ENCODE measurements at places on chromosomes 6 and 20.

- DNase-seq = no peak
Measured at GRCh38 chr6:41575598-41575997, 29.4 kb downstream of the FOXP4 start.

GRCh38 chr6:44117397-44118128, 9.7 kb downstream of the MRPL14 start:
- DNase-seq = no peak

GRCh38 chr6:69835414-69836179, 30.8 kb upstream of the COL19A1 start:
- DNase-seq = no peak

- DNase-seq = peak; percentile 33
Measured at GRCh38 chr6:87029711-87030314, 65.1 kb downstream of the CGA start.

DNA sequence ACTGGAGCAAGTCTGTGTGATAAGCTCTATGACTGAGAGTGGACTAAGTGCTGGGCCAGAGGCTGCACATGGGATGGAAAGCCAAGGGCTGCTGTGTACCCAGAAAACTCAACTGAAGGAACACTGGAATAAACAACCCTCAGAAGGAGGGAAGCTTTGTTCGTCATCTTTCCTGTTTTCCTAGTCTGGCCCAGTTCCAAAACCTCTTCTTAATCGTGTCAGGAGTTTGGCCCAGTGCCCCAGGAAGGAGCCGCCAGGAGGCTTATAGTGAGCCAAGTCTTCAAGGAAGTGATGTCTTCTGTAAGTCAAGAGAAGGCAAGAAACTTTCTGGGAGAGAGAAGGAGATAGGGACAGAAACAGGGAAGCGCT, 23.3 kb upstream of the TOP1 start:
- DNase-seq = peak; percentile 88

GRCh38 chr20:15039088-15039752, 701.8 kb upstream of the FLRT3 start:
- DNase-seq = no peak

Measured in tibial nerve (tissue), 4 donors.